Psoas muscle (tissue), 8 donors: ENCODE measurements at places on chromosomes 7 and 10. TPM values are rescaled to one million over a fixed set of nuclear protein-coding genes. Genes with fewer than 3 reads are reported as not detected.

DNA sequence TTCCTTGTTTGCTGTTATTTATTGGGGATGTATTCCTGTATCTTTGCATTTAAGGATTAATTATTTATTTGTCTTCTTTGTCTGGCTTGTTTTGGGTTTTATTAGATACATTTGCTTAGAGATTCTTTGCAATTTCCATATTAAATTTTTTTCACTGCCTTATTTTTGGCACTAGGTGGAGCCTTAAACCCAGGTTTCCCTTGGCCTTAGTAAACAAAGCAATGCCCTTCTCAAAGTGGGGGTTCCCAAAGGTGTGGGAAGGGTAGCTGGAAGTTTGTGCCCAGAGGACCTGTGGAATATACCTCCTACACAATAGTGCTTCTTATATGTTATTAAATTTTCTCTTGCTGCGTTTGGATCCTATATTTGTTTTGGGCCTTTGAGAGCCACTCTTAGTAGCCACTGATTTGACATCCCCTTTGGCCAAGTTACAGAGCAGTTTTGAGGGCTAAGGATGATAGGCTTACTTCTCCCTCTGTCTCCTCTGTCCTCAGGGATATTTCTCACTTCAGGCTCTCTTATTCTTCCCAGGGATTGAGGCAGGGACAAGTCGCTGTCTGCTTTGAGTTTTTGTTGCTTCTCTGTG, 162.3 kb downstream of the ITGB1 start:
- H3K27ac ChIP-seq, result no peak overlapping the region
- no peaks in the 10 kb centered on the region for H3K36me3 ChIP-seq
- H3K4me1 ChIP-seq, result no peaks in the 10 kb centered on the region
- H3K4me3 ChIP-seq, result no peak overlapping the region

The TDRD1 gene
- 0.20 TPM for total RNA-seq

The GOLGA7B gene
- 0.69 TPM for total RNA-seq

DNA sequence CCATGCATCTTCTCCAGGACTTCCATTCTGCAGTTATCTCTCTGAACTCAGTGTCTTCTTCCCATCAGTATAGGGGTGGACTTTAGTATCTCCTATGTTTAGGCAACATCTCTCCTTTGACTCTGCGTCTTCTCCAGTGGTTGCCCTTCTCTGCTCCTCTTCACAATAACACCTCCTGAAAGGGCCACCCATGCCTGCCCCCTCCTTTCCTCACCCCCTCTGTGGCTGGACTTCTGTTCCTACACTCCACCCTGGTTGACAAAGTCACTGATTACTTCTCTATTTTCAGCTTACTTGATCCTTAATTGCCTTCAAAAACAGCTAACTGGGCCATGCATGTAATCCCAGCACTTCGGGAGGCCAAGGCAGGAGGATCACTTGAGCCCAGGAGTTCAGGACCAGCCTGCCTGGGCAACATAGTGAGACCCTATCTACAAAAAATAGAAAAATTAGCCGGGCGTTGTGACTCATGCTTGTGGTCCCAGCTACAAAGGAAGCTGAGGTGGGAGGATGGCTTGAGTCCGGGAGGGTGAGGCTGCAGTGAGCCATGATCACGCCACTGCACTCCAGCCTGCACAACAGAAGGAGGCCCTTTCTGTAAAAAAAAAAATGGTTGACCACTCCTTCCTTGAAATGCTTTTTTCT, 13.7 kb downstream of the SRGN start:
- H3K4me3 ChIP-seq, result no peak overlapping the region
- no peaks in the 10 kb centered on the region for H3K4me1 ChIP-seq
- no peak overlapping the region for H3K27ac ChIP-seq

The ST7 gene
- total RNA-seq, result 7.3 TPM

DNA sequence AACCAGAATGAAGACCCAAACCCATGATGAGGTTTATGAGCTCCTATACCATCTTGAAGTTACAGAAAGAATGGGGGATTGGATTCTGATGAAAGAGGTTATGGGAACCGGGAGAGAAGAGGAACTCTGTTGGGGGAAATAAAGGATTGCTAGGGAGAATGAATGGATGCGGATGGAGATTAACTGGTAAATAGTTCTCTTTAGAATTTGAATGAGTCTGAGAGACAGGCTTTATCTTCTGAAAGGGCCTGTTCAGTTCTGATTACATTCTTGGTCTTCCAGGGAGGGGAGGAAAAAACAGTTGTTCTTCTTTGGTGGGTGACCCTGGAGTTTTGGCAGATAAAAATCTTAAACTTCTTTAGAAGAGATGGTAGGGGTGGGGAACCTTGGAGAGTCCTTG, 13.9 kb downstream of the SUGCT start:
- no peaks in the 10 kb centered on the region for H3K36me3 ChIP-seq
- H3K4me1 ChIP-seq, result no peaks in the 10 kb centered on the region

DNA sequence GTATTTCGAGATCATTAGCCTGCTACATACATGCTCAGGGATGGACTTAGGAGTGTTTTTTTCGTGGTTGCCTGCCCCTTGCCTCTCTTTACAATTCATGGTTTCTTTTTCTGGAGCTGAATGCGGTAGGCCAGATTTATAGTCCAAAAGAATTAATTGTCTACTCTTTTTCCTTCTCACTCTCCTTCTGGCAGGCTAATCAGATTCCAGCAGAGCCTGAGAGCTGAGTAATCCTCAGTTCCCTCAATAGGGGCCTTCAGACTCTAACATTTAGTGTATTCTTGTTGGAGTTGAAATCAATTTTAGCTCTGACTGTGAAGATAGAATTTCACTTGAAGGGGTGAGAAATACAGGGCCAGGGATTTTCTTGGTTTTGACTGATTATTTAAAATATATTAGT, 16.4 kb downstream of the SORCS3 start:
- no peaks in the 10 kb centered on the region for H3K4me1 ChIP-seq
- H3K36me3 ChIP-seq, result no peaks in the 10 kb centered on the region
- H3K4me3 ChIP-seq, result no peak overlapping the region
- no peaks in the 10 kb centered on the region for H3K27me3 ChIP-seq
- no peak overlapping the region for H3K27ac ChIP-seq
- DNase-seq, result no peak

GRCh38 chr10:121781101-121781500, 146.7 kb downstream of the ATE1 start:
- no peak overlapping the region for H3K27ac ChIP-seq
- H3K27me3 ChIP-seq, result no peaks in the 10 kb centered on the region
- H3K4me3 ChIP-seq, result no peak overlapping the region

DNA sequence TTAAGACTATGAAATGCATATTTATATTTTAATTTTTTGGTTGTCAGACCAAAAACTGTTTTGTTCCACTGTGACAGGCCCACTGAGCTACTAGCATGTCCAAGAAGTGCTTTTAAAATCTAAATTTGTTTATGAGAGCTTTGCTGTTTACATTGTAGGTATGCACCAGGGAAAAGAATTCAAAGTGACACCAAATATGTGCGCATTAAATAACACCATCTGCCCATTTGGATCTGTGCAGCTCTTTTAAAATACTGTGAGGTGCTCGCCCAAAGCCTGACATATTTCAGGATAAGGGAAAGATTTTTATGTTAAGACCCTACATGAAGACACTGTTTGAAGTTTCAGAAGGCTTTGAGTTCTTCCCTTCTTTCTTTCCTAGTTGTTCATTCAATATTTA, 162.9 kb downstream of the ST7 start:
- H3K27ac ChIP-seq, result no peak overlapping the region
- H3K27me3 ChIP-seq, result no peaks in the 10 kb centered on the region
- no peaks in the 10 kb centered on the region for H3K36me3 ChIP-seq

DNA sequence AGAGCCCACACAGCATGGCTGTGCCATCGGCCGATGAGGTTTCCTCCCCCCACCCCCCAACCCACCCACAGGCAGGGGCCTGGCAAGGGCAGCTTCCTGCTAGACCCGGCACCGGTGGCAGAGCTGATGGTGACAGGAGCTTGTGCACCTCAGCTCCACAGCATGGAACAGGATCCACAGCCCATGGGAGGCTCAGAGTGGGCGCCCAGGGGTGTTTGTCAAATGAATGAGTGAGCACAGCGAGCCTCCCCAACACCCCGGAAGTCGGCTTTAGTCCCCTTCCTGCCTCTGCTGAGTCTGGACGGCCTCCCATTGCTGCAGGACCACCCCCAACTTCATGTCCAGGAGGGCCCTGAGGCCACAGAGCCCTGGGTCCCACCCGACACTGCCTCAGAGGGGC, 68.9 kb downstream of the PDGFA start:
- H3K4me3 ChIP-seq, result no peak overlapping the region
- no peak overlapping the region for H3K27ac ChIP-seq
- H3K4me1 ChIP-seq, result peaks cover 9% of the 10 kb centered on the region
- H3K27me3 ChIP-seq, result peaks cover 11% of the 10 kb centered on the region
- H3K36me3 ChIP-seq, result no peaks in the 10 kb centered on the region

DNA sequence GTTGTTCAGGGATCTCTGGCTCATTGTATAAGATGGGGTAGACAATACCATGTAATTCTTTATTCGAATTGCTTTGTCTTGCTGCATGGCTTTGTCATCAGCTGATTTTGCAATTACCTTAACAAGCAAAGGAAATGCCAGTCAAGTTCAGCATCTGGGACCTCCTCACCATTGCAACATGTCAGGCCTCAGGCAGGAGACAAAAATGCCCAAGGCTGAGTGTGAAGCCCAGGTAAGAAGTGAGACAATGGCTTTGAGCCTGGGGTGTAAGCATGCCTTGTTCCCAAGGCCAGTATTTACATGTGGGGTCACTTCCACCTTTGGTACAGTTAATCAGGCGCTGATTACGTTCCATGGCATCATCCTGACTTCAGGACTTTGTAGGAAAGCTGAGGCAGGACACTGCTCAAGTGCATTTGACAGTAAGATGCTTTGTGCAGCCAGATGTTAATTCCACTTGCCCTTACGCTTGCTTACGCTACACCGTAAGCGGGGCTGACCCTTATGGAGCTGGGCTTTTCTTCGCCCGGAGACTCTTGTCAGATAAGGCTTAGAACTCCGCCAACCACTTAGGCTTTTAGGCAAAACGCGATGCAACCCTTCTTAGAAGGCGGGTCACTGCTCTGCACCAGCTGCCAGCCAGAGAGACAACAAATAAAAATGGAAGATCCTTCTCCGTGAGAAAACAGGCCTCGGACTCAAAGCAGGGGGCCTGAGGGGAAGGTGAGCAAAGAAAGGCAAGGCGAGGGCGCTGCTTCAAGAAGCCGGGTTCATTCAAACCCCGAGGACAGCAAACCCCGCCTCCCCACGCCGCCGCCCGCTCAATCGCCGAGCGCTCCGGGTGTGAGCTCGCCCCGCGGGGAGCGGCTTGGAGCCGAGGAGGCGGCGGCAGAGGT, 1.3 kb upstream of the SP4 start:
- H3K36me3 ChIP-seq, result no peaks in the 10 kb centered on the region
- peak overlapping the region; percentile 97 for H3K27ac ChIP-seq
- peak overlapping the region; percentile 86 for H3K4me3 ChIP-seq

DNA sequence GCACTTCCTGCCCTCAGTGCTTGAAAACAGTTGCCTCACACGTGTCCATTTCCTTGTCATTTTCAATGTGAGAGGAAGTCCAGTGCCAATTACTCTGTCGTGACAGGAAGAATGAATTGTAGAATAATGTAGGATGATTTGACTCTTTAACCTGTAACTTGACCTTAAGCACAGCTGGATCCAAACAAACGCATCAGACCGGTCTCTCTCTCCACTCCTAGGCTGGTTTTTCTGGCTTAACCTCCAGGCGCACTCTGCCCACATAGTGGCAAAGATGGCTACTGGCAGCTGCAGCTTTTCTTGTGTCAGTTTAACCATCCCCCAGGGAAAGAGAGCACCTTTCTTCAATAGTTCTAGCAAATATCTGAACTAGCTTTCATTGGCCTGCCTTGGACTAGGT, 29.4 kb upstream of the PNLIPRP3 start:
- no peak overlapping the region for H3K4me3 ChIP-seq
- H3K36me3 ChIP-seq, result no peaks in the 10 kb centered on the region
- DNase-seq, result no peak
- no peaks in the 10 kb centered on the region for H3K27me3 ChIP-seq
- no peak overlapping the region for H3K27ac ChIP-seq

The CFAP69 gene
- 4.9 TPM for total RNA-seq

The RRP12 gene
- 64.7 TPM for total RNA-seq

DNA sequence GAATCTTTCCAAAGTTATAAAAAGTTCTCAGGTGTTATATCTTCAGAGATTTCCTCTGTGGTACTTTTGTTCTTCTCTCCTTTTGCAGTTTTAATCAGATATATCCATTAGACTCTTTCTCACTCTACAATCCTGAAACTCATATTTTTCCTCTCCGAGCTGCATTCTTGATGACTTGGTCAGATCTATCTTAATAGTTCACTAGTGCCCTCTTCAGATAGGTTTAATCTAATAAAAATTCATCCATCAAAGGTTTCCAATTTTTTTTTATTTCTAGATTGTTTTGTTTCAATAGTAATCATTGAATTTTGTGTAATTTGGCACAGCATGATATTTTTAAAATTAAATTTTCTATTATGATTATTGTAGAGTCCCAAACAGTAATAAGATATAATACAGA, 21.8 kb upstream of the DGKB start:
- no peak for DNase-seq
- H3K27me3 ChIP-seq, result no peaks in the 10 kb centered on the region

The NOLC1 gene
- 71.1 TPM for total RNA-seq

DNA sequence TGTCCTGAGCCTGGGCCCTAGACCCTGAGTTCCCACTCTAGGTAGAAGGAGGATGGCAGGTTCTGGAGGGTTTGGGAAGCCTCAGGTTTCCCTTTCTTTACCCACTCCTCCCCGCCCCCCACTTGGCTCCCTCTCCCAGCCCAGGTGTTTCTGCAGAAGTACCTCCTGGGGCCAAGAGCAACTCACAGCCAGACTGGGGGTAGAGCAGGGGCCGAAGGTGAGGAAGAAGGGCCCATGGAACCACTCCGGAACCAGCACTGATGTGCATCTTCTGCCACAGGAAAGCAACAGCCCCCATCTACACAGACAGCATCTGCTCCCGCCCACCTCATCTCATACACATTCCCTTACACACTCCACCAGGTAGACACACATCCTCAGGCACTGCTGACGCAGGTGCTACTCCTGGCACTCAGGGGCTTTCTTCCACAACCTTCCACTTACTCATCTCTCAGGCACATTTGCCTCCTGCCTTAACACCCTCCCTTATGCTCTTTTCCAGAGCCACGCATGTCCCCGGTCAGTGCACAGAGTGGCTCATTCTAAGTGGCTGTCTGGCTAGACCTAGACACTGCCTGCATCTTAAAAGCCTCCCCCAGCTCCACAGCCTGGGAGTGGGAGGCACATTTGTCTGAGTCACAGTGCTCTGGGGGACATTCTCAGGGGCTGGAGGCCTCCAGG, 1.8 kb downstream of the EPHB6 start:
- no peaks in the 10 kb centered on the region for H3K36me3 ChIP-seq
- H3K4me3 ChIP-seq, result no peak overlapping the region
- no peaks in the 10 kb centered on the region for H3K4me1 ChIP-seq
- H3K27me3 ChIP-seq, result no peaks in the 10 kb centered on the region

GRCh38 chr10:821322-821721, 110.2 kb downstream of the LARP4B start:
- DNase-seq, result no peak
- no peak overlapping the region for H3K27ac ChIP-seq
- peaks cover 17% of the 10 kb centered on the region for H3K4me1 ChIP-seq
- H3K36me3 ChIP-seq, result peaks cover 97% of the 10 kb centered on the region
- H3K4me3 ChIP-seq, result no peak overlapping the region

- H3K36me3 ChIP-seq, result no peaks in the 10 kb centered on the region
- no peak for DNase-seq
- no peak overlapping the region for H3K27ac ChIP-seq
These were observed 77.5 kb upstream of the CUX1 start for GRCh38 chr7:101739775-101740398.
